IPS-NIHi11 (cell line): ENCODE measurements at places on chromosomes 7 and 10.

GRCh38 chr7:25770235-25770634, 381.8 kb upstream of the NFE2L3 start:
- no peak for DNase-seq

GRCh38 chr7:152076324-152076821, 50.9 kb downstream of the GALNT11 start:
- peak; percentile 59 for DNase-seq

DNA sequence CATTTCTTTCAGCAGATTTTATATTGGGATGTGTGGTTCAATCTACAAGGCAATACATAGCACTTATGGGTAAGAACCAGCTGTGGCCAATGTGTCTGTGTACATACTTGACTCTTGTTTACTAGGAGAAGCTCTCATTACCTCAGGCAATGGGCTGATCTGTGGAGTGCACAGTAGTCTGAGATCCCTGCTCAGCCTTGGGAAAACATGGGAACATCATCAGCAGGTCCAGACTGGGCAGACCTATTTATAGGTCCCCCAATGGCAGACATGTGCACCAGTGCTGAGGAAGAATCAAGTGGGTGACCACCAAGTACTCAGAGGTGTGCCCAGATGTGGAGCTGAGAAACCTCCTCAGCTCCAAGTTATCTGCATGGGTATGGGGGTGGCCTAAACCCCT, 349.7 kb downstream of the KIF20B start:
- DNase-seq, result no peak

DNA sequence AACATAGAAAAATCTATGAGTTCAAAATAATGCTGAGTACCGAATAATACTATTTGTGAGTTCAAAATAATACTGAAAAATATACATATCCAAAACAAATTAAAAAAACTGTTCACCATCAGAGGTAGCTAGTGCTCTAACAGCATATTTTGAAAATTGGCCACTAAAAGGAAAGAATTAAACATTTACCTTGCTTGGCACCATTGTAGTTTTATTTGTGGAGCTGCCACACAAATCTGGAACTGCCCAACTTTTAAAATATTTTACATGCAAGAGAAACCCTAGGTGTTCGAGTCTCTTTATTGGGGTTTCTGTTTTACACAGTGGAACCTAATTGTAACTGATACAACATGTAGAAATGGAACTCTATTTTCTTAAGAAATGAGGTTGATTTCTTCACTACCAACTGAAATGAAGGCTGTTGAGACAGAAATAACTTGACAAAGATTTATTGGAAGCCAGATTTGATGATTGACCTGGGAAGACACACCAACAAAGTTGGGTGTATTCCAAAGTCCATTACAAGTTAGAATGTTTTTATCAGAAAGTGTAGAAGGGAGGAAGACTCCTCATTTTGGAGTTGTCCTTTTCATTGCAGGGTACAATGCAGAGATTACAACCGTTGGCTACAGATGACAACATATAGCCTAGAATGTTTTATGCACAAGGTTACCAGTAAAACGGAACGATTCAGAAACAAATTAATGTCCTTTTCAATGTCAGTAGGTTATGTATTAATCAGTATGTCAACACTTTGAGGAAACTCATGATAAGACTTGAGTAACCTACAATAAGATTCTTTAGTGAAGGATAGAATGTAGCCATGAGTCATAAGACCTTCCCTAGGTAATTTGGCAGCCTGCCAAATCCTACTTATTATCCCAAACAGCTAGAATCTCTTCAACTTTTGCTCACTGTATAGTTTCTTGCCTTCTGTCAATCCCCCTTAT, 73.8 kb upstream of the PAPSS2 start:
- DNase-seq, result peak; percentile 16

- no peak for DNase-seq
Measured at GRCh38 chr10:65548001-65548400, 1377.8 kb upstream of the LRRTM3 start.

DNA sequence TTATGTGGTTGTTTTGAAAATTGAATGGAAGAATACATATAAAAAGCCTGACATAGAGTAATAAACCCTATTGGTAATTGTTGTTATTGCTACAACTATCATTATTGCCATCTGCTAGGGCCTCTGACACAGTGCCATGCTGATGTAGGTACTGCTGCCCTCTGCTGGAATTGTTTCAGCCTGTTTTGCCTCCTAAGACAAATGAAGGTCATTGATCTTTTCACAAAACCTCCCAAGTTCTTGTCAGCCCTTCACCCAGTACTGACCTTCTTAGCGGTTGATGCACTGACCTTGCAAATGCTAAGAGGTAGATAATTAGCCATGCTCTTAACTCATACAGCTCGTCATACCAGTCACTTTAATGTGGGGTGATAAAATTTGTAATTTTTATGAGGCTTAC, 975.2 kb downstream of the SORCS1 start:
- DNase-seq, result peak; percentile 66

- DNase-seq, result no peak
Measured at GRCh38 chr10:123146894-123147634, 872 bp upstream of the HMX2 start.

GRCh38 chr7:149856583-149856982, 17.2 kb upstream of the ATP6V0E2 start:
- DNase-seq, result no peak

GRCh38 chr10:62031507-62031906, 130.0 kb downstream of the ARID5B start:
- no peak for DNase-seq

DNA sequence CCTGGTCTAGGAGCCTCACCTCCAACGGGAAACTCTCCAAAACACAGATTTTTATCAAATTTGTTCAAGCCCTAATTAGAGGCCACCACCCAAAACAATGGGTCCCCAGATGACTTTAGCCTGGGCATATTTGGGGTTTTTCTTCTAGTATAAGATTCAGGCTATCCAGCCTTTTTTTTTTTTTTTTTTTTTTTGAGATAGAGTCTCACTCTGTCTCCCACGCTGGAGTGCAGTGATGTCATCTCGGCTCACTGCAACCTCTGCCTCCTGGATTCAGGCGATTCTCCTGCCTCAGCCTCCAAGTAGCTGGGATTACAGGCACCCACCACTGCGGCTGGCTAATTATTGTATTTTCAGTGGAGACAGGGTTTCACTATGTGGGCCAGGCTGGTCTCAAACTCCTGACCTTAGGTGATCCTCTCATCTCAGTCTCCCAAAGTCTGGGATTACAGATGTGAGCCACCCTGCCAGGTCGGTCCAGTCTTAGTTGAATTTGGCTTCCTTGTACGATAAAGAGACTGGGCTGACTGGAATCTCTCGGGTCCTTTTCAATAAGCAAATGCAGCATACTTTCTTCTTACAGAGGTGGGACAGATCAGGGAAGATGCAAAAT, 91.4 kb upstream of the KLF6 start:
- no peak for DNase-seq

DNA sequence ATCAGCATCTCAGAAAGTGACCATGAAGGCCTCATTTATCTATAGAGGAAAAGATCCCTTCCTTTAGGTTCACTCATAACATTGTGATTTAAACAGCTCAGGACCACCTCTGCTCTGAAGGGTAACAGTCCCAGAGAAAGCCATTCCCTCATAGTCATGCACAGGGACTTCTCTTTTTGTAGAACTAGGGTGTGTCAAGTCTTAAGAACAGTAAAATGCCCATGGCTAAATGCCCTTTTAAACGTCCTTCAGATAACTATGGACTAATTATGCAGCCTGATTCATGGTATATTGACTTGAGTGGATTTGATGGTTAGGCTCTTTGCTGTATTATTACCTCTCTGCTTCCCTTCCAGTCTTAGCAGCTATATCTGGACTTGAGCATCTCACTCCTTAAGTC, 337.8 kb downstream of the SORCS1 start:
- no peak for DNase-seq

GRCh38 chr7:92769844-92770243, 66.5 kb downstream of the CDK6 start:
- no peak for DNase-seq

DNA sequence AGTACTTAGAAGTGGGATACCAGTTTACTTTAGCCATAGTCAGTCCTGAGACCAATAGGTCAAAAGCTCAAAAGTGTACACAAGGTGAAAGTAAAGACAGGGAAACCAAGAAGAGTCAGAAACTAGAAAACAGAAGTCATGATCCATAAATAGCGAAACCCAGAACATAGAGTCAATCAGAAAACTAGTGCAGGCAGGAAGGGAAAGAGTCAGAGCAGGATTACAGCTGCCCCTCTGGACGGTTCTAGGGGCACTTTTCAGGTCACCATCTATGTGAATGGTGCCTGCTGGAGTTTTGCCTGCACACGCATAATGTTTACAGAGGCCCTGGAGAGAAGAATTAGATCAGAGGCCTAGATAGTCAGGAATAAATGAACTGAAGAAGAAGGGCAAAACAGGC, 22.4 kb upstream of the DMTF1 start:
- no peak for DNase-seq

DNA sequence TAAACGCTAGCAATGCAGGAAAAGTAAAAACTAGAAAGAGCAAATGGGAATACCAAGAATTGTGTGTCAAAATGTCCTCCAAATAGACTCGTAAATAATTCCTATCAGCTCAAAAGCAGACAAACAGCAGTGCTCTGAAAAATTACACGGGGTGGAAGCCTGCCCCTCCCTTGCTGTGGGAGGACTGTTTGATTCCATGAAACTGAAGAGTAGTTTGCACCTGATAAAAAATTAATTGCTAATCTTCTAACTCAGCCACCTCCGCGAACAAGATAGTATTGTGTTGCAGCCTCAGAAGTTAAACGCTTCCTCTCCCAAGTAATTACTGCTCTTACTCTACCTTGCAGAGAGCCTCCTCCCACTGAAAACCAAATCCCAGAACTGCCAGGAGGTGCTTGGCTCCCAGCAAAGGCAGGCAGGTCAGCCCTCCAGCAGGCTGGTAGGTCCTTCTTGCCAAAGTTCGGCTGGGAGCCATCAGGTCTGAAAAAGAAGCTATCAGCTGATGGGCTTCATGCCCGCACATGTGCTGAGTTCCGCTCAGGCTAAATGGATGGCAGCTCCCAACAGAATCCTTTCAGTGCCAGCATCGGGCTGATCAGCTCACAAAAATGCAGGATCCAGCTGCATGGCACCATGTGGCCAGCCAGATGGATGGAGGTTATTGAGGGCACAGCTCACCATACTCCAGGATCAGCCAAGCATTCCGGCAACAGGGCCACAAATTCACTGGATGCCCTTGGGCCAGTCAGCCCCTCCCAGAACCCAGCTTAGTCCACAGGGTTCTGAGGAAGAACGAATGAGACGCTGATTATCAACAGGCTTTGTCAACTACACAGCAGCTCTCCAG, 37.1 kb downstream of the MAD1L1 start:
- no peak for DNase-seq
